CD4-positive, alpha-beta T cell (primary cell): ENCODE measurements at places on chromosomes 11 and 22.
A peak's percentile ranks its signal among the peaks of the same experiment; 100 is the strongest.

- no peaks in the 10 kb centered on the region for H3K27me3 ChIP-seq
- H3K27ac ChIP-seq, result no peak overlapping the region
- H3K36me3 ChIP-seq, result no peaks in the 10 kb centered on the region
- no peak overlapping the region for H3K4me3 ChIP-seq
- DNase-seq, result no peak
- H3K4me1 ChIP-seq, result peaks cover 13% of the 10 kb centered on the region
Measured at GRCh38 chr11:111450480-111451320, 61.5 kb downstream of the BTG4 start.

GRCh38 chr11:4983841-4984240 lies 10.8 kb upstream of the OR51L1 start:
- no peak overlapping the region for H3K4me3 ChIP-seq
- no peak overlapping the region for H3K27ac ChIP-seq
- H3K4me1 ChIP-seq, result no peaks in the 10 kb centered on the region
- no peaks in the 10 kb centered on the region for H3K36me3 ChIP-seq
- DNase-seq, result no peak

DNA sequence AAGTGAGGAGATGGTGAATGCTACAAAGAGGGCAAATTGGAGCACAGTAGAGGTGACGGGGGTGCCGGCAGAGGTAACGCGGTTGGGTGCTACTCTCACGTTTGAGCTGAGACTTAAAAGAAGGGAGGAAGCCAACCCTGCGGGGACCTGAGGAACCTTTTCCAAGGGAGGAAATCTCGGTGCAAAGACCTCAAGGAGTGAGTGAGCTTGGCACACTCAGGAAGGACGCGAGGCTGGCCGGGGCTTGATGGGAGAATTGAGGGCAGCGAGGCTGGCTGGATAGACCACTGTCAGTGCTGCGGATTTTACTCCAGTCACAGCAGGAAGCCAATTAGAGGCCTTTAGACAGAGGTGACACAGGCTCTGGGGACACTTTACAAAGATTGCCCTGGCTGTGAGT lies 25.0 kb downstream of the TSKU start:
- no peak overlapping the region for H3K4me3 ChIP-seq
- peaks cover 21% of the 10 kb centered on the region for H3K4me1 ChIP-seq
- no peaks in the 10 kb centered on the region for H3K27me3 ChIP-seq

DNA sequence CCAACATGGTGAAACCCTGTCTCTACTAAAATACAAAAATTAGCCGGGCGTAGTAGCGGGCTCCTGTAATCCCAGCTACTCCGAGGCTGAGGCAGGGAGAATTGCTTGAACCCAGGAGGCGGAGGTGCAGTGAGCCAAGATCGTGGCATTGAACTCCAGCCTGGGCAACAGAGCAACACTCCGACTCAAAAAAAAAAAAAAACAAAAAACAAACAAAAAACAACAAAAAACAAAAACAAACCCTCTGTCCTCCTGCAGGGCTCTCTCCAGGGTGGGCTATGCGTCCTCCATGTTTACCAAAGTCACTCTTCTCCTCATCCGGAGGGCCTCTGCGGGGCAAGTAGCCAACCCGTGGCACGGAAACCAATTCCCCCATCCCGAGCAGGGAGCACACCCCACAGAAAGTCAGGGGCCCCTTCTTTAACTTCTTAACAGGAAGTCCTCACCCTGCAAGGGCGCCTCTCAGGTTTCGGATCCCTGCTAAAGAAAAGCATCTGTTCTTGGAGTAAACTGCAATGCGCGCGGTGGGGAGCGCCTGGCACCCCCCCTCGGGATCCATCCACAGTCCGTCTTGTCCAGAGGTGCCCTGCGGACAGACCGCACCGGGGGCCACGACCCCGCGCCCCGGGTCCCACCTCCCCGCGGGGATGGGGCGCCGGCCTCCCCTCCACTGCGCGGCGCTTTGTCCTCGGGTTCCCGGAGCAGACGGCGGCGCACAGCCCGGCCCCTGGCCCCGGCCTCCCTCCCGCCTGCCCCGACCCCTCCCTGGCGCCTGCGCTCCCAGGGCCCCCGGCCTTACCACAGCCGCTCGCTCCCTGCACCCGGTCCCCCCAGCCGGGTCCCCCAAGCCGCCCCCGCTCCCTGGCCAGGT lies 712 bp downstream of the CERK start:
- H3K4me3 ChIP-seq, result peak overlapping the region; percentile 83
- peaks cover 64% of the 10 kb centered on the region for H3K4me1 ChIP-seq
- no peaks in the 10 kb centered on the region for H3K27me3 ChIP-seq
- DNase-seq, result peak; percentile 36
- H3K27ac ChIP-seq, result peak overlapping the region; percentile 86

- H3K4me1 ChIP-seq, result no peaks in the 10 kb centered on the region
- peaks cover 80% of the 10 kb centered on the region for H3K36me3 ChIP-seq
- H3K4me3 ChIP-seq, result no peak overlapping the region
- no peaks in the 10 kb centered on the region for H3K27me3 ChIP-seq
- no peak for DNase-seq
- H3K27ac ChIP-seq, result no peak overlapping the region
Measured at GRCh38 chr11:10770626-10771254, 19.7 kb downstream of the CTR9 start.

GRCh38 chr11:105705786-105706530 lies 96.1 kb downstream of the GRIA4 start:
- H3K4me1 ChIP-seq, result no peaks in the 10 kb centered on the region
- no peaks in the 10 kb centered on the region for H3K36me3 ChIP-seq
- no peak overlapping the region for H3K27ac ChIP-seq
- no peak for DNase-seq

DNA sequence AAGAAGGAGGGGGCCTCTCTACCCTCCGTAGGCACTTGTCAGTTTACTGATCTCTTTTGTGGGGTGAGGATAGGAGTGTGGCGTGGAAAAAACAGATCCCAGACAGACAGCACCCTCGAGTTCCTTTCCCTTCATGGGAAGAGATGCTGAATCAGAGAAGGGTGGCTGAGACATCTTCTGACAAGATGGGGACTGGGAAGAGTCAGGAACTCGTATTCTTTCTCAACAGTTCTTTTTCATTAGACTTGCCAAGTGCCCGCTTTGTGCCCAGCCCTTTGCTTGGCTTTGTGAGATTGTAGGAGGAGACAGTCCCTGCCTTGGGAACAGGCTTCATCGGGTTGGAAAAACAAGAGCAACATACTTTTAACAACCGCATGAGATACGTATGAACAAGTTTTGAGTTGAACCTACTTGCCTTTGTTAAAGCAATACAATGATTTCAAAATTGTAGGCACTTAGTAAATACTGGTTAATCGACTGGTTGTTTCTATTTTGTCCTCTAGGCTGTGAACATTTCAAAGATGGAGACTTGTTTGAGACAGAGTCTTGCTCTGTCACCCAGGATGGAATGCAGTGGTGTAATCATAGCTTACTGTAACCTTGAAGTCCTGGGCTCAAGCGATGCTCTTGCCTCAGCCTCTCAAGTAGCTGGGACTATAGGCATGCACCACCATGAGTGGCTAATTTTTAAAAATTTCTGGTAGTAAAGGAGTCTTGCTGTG lies 1.1 kb downstream of the RRM1 start:
- H3K36me3 ChIP-seq, result no peaks in the 10 kb centered on the region
- peaks cover 61% of the 10 kb centered on the region for H3K4me1 ChIP-seq
- H3K27me3 ChIP-seq, result no peaks in the 10 kb centered on the region
- peak; percentile 23 for DNase-seq
- peak overlapping the region; percentile 93 for H3K27ac ChIP-seq

DNA sequence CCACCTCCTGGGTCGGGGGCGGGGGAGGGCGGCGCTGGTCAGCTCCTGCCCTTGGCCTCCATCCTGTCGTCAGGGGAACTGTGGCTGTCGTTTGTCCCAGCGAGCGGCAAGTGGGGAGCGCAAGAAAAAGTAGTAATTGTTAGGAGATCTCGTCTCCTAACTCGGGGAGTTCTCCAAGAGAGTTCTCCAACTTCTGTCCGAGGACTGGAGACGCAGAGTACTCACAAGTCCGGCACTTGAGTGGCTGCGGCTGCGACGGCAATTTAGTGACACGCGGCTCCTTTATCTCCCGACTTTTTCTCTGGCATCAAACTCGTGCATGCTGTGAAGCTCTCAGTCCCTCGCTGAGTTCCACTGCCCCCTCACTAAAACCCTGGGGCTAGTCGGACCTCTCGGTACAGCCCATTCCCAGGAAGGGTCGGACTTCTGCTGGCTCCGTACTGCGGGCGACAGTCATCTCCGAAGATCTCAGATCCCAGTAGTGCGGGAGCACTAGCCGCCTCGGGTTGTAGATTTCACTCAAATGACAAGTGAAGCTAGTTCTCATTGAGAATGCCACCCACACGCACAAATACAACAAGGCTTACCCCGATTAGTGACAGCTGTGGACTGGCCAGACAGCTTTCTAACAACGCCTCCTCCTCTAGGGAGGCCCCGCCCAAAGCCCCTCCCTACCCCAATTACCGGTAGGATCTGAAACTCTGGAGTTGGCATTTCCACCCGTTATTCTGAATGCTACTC lies at the start of gene PGR:
Gene PGR (minus strand): TSS at position 611 of the 741 bp plus-strand sequence. CDS start 743 bp downstream, outside the sequence.
- H3K36me3 ChIP-seq, result no peaks in the 10 kb centered on the region
- DNase-seq, result no peak
- peaks cover 45% of the 10 kb centered on the region for H3K27me3 ChIP-seq
- H3K27ac ChIP-seq, result no peak within 1 kb of the TSS
- no peak within 1 kb of the TSS for H3K4me3 ChIP-seq
- H3K4me1 ChIP-seq, result no peaks in the 10 kb centered on the region

- H3K36me3 ChIP-seq, result no peaks in the 10 kb centered on the region
- H3K4me1 ChIP-seq, result no peaks in the 10 kb centered on the region
- H3K4me3 ChIP-seq, result no peak overlapping the region
- H3K27ac ChIP-seq, result no peak overlapping the region
Measured at GRCh38 chr11:83538286-83538685, 252.1 kb upstream of the CCDC90B start.

DNA sequence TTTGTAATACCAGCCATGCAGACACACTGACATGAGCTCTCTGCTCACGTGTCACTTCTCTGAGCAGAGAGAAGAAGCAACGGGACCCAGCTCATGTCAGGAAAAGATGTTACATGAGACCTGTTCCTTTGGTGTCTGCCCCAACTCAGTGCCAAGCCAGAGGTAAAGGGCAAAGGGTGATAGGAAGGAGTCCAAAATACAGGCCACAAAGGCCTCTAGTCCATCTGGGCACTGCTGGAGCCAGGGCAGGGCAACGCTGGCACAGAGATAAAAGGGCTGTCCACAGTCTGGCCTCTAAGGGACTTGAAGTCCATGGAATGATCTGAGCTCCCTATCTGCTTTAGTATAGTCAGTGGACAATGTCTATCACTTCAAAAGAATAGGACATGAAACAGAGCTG lies 79.3 kb downstream of the SLC1A2 start:
- no peaks in the 10 kb centered on the region for H3K27me3 ChIP-seq
- no peak overlapping the region for H3K4me3 ChIP-seq
- H3K27ac ChIP-seq, result no peak overlapping the region
- H3K36me3 ChIP-seq, result no peaks in the 10 kb centered on the region
- H3K4me1 ChIP-seq, result peaks cover 21% of the 10 kb centered on the region
- DNase-seq, result no peak

DNA sequence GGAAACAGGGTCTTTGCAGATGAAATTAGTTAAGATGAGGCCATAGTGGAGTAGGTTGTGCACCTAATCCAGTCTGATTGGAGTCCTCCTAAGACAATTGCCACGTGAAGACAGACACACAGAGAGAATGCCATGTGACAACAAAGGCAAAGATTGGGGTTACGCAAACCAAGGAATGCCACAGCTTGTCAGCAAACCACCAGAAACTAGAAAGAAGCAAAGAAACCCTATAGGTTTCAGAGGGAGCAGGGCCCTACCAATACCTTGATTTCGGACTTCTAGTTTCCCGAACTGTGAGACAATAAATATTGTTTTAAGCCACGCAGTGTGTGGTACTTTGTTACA lies 8.2 kb upstream of the LAYN start:
- no peak for DNase-seq
- H3K27me3 ChIP-seq, result peaks cover 5% of the 10 kb centered on the region
- H3K36me3 ChIP-seq, result no peaks in the 10 kb centered on the region
- H3K27ac ChIP-seq, result no peak overlapping the region

DNA sequence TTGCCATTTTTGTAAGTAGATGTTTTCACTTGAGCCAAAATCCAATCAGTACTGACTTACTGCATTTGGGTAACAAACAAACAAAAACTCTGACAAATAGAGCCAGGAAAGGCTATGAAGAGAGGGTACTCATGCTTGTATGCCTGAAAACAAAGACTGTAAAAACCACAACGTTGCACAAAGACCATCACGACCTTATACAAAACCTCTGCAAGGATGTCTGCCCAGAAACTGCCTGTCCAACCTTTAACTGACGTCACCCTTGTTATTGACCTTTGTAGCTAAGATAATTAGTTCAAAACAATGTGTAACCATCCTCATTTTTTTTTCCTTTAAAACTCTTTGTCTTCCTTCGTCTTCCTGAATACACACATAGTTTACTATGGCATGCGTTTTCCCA lies 804 bp upstream of the CREBZF start:
- peaks cover 8% of the 10 kb centered on the region for H3K36me3 ChIP-seq
- DNase-seq, result no peak
- peak overlapping the region; percentile 97 for H3K27ac ChIP-seq

DNA sequence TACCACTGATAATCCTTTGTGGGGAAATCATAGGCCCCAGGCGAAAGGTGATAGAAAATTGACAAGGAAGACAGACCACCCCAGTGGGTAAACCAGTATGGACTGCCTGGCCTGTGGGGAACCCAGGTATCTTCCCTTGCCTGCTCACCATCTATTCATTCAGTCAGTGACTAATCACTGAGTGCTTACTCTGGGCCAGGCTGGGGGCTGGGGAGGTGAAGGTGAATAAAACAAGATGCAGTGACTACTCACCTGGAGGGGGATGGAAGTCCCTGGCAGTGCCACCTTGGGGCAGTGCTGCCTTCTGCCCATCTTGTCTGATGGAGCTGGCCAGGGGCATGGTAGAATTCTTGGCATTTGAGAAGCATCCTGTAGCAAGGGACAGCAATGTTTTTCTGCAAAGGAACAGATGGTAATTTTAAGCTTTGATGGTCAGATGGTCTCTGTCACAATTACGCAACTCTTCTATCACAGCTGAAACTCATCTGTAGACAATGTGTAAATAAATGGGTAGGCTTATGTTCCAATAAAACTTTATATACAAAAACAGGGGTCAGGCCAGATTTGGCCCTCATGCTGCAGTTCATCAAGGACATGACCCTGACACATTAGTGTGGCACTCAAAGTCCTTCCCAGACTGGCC lies 4.6 kb downstream of the ISX start:
- no peaks in the 10 kb centered on the region for H3K4me1 ChIP-seq
- H3K36me3 ChIP-seq, result no peaks in the 10 kb centered on the region
- no peak overlapping the region for H3K27ac ChIP-seq
- DNase-seq, result no peak
- no peak overlapping the region for H3K4me3 ChIP-seq

DNA sequence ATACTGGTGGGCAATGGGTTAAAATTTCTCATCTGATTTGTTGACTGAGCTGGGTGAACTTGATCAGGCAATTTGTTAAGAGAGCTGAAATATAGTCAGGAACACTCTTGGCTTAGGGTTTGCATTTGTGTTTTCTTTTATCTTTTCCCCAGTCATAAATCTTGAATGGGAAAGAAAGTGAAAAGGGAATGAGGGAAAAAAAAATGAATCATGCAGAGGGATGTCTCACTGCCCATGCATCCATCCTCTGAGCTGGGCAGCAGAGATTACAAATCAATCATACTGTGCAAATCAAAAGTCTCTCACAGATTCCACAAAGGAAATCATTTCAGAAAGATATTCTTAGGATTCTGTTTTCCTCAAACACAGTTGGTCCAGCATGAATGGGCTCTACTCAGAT lies 174.2 kb upstream of the MPPED2 start:
- no peaks in the 10 kb centered on the region for H3K27me3 ChIP-seq
- no peaks in the 10 kb centered on the region for H3K36me3 ChIP-seq
- DNase-seq, result no peak
- no peak overlapping the region for H3K27ac ChIP-seq
- no peak overlapping the region for H3K4me3 ChIP-seq
